ENCODE measurements at places on chromosomes 1 and 21.

DNA sequence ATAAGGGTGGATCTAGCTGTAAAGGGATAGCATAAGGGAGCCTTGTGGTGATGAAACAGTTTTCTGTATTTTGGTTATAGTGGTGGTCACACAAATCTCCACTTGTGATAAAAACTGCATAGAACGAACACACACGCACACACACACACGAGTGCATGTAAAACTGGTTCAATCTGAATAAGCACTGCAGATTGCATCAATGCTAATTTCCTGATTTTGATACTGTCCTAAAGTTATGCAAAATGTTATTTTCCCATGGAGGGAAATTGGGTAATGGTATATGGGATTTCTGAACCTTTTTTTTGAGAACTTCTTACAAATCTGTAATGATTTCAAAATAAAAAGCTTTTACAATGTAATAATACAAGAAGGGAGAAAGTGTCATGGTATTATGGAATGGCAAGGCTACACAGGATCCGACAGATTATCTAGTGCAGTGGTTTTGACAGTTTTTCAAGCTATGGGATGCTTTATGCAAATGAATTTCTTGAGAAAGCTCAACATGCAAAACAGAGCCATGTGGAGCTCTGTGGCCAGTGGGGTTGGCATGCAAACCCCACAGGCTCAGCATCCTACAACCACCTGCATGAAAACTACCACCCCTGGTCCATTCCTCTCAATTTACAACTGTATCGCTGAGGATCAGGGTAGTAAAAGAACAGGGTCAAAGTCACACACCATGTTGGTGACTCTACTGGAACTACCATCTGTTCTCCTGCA is 18.8 kb downstream of the SLC41A1 start:
- DNase-seq, result no peak

DNA sequence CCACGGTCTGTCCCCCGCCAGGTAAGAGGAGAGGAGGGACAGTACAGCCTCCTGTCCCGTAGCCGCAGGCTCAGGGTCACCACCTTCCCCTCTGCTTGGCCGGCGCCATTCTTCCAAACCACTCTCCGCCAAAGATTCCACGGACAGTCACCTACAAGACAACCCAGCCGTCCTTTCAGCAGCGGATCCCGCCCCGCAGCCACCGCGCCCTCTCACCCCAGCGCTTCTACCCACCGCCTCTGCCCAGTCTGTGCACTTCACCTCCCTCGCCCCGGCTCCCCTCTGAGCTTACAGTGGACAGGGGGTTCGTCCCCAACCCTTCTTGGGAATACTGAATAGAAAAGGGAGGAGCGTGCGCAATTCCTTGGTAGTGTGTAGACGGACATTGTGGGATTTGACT is 319.6 kb downstream of the FAM72C start:
- no peak for DNase-seq

GRCh38 chr1:15749399-15750291 is 7.3 kb downstream of the TMEM82 start:
- no peak for DNase-seq

GRCh38 chr1:234114648-234115307 is 210.3 kb downstream of the SLC35F3 start:
- no peak for DNase-seq

DNA sequence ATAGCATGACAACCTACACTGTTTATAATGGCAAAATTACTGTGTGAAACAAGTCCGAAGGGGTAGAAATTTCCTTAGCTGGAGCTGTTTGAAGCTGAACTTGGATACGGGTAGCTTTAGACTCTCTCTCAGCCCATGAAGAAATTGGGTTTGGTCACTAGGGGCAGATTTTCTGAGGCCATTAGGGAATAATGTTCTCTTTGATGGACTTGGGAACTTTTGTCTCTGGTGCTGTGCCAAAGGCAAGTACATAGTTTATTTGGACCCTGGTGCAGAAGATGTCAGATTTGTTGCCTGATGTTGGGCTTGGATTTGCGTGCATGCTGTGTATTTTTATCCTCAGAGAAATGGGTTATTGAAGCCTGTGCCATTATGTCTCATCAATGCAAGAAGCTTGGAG is 109.6 kb downstream of the VPS13D start:
- no peak for DNase-seq

DNA sequence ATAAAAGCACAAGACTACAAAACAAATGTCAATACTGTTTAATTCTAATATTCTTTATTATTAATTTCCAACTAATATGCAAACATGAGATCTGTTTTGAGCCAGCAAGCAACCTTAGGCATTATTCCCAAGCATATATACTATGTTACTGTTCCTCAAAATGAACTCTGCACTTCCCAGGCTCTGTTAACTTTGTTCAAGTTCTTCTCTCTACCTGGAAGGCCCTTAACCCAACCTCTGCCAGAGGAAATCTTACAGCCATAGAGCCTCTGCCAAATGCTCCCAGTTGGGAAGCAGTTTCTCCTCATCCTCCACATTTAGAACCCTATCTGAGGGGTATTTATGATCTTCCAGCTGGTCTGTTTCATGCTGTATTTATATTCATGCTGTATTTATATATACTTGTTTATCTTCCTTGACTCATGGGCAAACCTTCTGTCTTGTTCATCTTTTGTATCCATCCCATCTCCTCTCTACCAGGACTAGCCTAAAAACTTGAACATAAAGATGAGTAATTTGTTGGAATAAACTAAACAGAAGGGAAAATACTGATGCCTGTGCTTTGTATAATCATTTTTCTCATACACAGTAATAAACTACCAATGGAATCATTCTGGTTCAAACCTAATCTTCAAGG is 5.3 kb downstream of the IVNS1ABP start:
- no peak for DNase-seq

DNA sequence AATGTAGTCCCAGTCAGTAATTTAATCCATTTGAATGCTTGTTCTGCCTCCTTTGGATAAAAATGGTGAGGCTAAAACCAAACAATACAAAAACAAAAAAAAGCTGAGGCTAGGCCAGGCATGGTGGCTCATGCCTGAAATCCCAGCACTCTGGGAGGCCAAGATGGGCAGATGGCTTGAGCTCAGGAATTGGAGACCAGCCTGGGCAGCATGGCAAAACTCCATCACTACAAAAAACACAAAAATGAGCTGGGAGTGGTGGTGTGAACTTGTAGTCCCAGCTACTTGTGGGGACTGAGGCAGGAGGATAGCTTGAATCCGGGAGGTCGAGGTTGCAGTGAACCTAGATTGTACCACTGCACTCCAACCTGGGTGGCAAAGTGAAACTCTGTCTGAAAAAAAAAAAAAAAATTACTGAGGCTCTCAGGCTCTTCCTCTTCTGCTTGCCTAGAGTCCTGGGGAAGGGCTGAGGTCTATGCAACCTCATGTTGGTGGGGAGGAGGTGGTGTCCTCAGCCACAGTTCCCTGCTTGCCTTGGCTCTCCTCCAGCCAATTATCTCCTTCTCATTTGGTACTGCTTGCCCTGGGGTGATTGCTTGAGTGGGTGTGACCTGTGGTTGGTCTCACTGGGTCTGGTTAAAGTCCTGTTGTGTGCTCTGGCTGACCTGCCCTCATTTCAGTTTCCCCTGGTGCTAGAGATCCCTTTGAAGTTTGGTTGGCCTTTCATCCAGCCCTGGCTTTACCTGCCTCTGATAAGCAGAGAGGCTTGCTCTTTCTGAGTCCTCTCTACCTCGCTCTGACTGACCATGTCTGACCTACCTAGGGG is 20.9 kb downstream of the S1PR1 start:
- DNase-seq, result no peak

DNA sequence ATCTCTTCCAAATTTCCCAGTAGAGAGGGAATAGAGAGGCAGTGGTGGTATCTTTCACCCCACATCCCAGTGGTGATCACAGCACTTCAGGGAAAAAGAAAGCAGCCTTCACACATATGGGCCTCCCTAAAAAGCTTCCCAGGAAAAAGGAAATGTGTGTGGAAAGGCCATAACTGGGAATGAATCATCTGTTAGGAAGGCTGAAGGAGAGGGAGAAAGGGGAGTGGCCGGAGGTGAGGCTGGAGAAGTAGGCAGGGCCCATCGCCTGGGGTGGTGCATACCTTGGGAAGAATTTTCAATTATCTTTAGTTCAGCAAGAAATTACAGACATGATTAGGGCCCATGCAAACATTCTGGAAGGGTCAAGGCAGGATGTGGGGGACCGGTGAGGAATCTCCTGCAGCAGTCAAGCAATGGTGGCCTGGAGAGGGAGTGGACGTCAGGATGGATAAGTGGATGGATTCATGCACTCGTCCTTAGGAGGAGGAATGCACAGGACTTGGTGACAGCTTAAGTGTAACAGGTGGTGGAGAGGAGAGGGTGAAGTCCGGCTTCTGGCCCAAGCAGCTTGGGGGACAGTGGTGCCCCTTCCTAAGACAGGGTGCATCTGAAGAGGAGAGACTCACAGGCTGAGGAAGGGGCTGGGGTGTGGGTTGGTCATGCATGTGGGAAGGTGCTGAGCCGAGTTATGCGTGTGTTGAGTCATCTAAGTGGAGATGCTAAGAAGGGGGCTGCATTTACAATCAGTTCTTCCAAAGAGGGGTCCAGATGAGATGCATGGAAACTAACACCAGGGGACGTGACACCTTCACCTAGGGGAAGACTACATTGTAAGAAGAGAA is 17.9 kb downstream of the HIVEP3 start:
- no peak for DNase-seq

GRCh38 chr1:68438310-68438709 is 11.4 kb downstream of the RPE65 start:
- DNase-seq, result no peak

GRCh38 chr21:44334329-44335030 is 4.7 kb downstream of the CFAP410 start:
- DNase-seq, result no peak

GRCh38 chr21:46624050-46624449 is 11.4 kb upstream of the PRMT2 start:
- no peak for DNase-seq

- no peak for DNase-seq
Measured at GRCh38 chr1:41954533-41954944, 35.8 kb upstream of the HIVEP3 start.

DNA sequence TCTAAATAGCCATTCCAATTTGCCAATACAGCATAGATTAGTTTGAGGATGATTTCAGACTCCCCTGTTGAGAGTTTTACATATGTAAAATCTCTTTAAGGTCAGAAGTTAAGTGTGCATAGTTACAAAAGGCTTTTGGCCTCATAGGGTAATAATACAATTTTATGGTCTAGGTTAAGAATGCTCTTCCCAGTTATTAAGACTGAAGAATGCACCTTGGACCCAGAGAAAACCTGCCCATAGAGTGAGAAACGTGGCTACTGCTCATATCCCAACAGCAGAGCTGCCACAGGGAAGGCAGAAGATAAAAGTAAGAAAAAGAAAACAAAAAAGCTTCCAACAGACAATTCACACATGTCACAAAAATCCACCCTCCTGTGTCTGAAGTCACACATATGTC is 255.9 kb downstream of the LMO4 start:
- DNase-seq, result no peak

GRCh38 chr1:89687254-89687653 is 54.3 kb downstream of the LRRC8C start:
- DNase-seq, result no peak

- no peak for DNase-seq
Measured at GRCh38 chr1:41813755-41814745, 104.7 kb downstream of the HIVEP3 start.

DNA sequence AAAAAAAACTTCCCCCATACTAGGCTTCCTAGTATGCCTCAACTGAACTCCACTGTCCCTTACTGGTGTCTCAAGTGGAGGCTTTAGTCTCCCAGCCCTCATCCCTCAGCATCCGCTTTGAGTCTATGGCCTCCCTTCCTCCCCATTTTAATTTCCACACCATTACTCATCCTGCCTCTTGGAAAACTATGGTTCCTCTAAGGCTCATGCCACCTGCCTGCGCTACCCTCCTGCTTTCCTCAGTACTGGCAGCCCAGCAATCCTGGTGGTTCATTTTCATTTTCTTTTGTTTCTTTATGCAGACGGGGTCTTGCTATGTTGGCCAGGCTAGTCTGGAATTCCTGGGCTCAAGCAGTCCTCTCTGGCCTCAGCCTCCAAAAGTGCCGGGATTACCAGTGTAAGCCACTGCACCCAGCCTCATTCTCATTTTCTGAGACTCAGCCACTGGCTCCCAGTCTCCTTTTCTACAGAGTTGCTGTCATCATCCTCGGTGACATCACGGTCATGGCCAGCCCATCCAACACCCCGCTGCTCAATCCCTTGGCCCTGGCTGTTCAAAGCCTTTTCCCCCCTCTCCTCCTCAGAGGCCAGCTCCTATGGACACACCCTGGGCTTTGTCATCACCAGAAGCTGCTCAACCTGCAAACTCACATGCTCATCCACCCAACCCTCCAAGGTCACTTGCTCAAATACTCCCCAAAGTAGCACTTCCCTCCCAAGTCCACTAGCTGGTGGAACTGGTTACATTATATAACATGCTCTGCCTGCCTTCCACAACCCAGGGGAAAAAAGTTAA is 2.3 kb upstream of the PMVK start:
- no peak for DNase-seq

GRCh38 chr1:202221911-202222909 is 28.6 kb downstream of the LGR6 start:
- DNase-seq, result no peak

- peak; percentile 61 for DNase-seq
Measured at GRCh38 chr1:209755926-209756614, at the start of gene TRAF3IP3. TRAF3IP3 (plus strand) TSS chr1:209756053; CDS start chr1:209760040, 3,987 bp downstream.

- no peak for DNase-seq
Measured at GRCh38 chr1:33175865-33176264, 6.0 kb downstream of the TRIM62 start.

GRCh38 chr21:34878501-34878900 is 170.6 kb downstream of the RUNX1 start:
- DNase-seq, result no peak

GRCh38 chr1:190377294-190377693 is 100.4 kb downstream of the BRINP3 start:
- DNase-seq, result no peak

DNA sequence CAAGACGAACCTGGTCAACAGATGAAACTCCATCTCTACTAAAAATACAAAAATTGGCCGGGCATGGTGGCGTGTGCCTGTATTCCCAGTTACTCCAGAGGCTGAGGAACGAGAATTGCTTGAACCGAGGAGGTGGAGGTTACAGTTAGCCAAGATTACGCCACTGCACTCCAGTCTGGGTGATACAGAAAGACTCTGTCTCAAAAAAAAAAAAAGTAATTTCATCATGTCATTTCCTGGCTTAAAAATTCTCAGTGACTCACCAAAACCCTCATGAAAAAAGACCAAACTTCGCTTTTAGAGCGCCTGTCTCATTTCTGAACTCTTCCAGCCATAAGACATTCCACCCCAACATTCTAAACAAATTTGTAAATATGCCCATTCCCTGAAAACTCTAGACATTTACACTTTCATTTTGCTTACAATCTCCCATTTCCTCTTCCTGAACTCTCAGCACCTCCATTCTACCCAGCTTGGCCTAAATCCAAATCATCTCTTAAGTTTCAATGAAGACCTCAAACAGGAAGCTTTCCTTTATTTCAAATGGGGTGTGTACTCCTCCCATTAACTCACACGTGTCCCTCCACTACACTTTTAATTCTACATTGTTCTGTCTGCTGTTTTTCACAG is 50.5 kb upstream of the PRRC2C start:
- no peak for DNase-seq

All from activated CD8-positive, alpha-beta memory T cell treated with anti-CD3 and anti-CD28 coated beads for 4 hours (primary cell).